NCI-H510A (cell line): ENCODE measurements at places on chromosomes 4 and X.

- DNase-seq: no peak
Observed at GRCh38 chrX:150761176-150761818, 68.1 kb downstream of the MTMR1 start.

DNA sequence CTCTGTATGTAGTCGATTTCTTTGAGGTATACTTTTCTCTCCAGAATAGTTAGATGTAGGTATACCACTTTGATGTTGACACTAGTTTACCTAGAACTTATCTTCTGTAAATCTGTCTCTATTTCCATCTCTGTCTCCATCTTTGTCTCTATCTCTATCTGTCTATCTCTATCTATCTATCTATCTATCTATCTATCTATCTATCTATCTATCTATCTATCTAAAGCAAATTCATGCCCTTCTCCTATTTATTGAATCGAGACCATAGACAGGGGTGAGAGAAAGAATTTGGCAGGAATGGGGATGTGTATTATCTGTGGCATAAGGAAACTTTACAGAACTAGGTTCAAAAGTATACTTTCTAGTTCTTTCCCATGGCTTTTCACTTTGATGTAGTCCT lies 21.4 kb downstream of the HPRT1 start:
- no peak for DNase-seq

DNA sequence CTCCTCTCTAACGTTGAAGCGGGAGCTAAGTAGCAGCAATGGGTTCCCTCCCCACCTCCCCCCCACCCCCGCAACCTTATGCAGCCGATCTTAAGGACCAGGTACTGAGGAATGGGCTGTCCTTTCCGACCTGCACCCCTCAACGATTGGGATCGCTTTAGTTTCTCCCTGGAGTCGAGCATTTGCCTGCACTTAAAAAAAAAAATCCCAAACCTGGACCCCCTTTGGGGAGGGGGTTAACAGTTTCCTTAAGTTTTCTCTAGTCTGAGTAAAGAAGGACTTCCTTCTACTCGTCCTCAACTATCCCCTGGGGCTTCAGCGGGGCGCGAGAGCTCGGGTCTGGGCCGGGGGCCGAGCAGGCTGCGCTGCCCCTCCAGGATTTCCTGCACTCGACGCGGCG lies 25.7 kb upstream of the BCORL1 start:
- no peak for DNase-seq

GRCh38 chr4:15231265-15232091 lies 196.4 kb upstream of the C1QTNF7 start:
- DNase-seq: no peak

GRCh38 chr4:143381189-143382118 lies 44.8 kb downstream of the GAB1 start:
- DNase-seq: no peak

- no peak for DNase-seq
Observed at GRCh38 chr4:162943263-162943662, 223.4 kb downstream of the NAF1 start.

- DNase-seq: no peak
Observed at GRCh38 chr4:1043162-1043561, 31.7 kb downstream of the FGFRL1 start.

DNA sequence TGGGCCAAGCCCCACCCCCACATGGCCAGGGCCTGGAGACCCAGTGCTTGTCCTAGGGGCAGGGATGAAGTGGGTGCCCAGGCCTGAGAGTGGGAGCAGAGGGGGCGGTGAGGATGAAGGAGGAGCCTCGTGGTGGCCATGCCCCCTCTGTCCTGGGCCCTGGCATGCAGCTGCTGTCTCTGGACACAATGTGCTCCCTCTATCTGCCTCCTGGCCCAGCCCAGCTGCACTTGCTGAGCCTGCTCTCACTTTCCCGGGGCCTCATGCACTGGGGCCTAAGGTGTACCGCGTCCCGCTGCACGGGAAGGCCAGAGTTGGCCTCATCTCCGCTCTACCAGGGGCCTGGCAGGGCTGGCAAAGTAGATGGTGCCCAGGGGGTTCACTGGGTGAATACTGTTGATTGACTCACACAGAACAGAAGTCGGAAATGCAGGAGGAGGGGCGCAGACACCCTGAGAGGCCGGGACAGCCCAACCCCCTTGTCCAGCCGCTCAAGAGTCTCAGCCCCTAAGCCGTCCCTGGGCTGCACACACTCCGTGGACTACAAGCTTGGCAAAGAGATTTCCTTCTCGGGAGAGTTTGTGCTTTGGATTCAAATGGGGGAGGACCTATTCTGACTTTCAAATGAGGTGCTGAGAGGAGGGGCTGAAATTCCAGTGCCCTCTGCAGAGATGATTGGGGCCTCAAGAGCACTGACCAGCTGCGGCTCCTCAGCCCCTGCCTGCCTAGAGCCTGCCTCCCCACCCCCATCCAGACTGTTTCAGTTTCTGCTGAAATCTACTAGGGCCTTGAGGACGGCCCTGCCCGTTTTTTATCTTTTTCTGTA lies 112.4 kb downstream of the PSAPL1 start:
- no peak for DNase-seq

DNA sequence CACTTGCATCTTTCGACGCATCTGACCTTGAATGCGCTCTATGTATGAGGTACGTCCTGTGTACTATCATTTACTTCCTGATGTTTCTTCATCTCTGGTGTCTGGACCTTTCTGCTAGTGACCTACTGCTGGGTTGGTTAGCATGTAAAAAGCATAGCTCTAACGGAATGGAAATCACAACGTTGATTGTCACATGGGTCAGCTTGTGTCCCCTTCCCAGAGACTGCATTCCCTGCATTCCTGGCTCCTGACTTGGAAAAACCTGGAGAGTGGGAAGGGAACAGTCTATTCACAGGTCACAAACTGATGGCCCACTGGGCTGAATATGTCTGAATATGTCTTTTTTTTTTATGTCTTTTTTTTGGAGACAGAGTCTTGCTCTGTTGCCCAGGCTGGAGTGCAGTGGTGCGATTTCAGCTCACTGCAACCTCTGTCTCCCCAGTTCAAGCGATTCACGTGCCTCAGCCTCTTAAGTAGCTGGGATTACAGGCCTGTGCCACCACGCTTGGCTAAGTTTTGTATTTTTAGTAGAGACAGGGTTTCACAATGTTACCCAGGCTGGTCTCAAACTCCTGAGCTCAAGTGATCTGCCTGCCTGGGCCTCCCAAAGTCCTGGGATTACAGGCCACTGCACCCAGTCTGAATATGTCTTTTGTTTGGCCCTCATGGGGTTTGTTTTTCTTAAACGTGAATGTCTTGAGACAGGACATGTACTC lies 16.3 kb downstream of the LONRF3 start:
- DNase-seq: no peak

- DNase-seq: no peak
Observed at GRCh38 chr4:181933471-181933870, 309.7 kb upstream of the TENM3 start.

- no peak for DNase-seq
Observed at GRCh38 chrX:116272322-116272721, 101.8 kb downstream of the AGTR2 start.

GRCh38 chr4:136516371-136516770 lies 1015.9 kb downstream of the PCDH18 start:
- DNase-seq: no peak

- no peak for DNase-seq
Observed at GRCh38 chr4:87077914-87078585, 142.4 kb downstream of the KLHL8 start.

DNA sequence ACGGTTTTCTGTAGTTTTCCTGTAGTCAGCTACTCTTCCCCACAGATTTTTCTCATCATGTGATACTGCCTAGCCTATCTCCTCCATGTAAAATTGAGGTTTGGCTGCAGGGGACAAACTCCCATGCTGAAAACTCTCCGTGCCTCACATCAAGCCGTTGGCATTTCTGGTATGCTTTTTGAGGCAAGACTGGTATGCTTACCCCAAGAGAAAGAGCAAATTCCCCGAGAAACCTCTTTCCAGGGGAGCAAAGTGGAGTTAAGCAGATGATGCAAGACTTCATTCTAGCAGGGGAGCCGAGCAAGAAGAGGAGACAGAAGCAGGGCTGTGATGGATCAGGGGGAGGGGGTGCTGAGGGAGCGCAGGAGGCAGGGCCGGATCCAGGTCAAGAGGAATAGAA lies 4.8 kb downstream of the SOWAHD start:
- no peak for DNase-seq
